Tracheal epithelial cell (primary cell): ENCODE measurements at places on chromosomes 4 and X. TPM values are rescaled to one million over a fixed set of nuclear protein-coding genes. Genes with fewer than 3 reads are reported as not detected.

ADGRG4 gene
- total RNA-seq: not detected in 2 replicates

SFRP2 gene
- not detected in 2 replicates for total RNA-seq

KDR gene
- 0.43 and 1.2 TPM in 2 replicates for total RNA-seq

FRAS1 gene
- 5.8 and 6.2 TPM in 2 replicates for total RNA-seq

CYLC1 gene
- total RNA-seq: not detected in 2 replicates

AWAT2 gene
- not detected in 2 replicates for total RNA-seq

CRLF2 gene
- total RNA-seq: not detected in 2 replicates
